A549 treated with CpdA at 1 μM for 4 hours (cell line): ENCODE measurements at places on chromosomes 12 and 14. TPM values are rescaled to one million over a fixed set of nuclear protein-coding genes. Genes with fewer than 3 reads are reported as not detected.

OR10G2 gene
- total RNA-seq = not detected in 5 replicates

DLK1 gene
- 0.22 to 0.65 TPM (median 0.48 TPM) in 5 replicates for total RNA-seq

KCNC2 gene
- total RNA-seq = not detected in 5 replicates

CCDC196 gene
- not detected in 5 replicates for total RNA-seq

CISTR gene
- total RNA-seq = not detected in 5 replicates

GPD1 gene
- total RNA-seq = 0.10 to 0.32 TPM (median 0.20 TPM) in 4 of 5 replicates, not detected in the other

NOS1 gene
- total RNA-seq = 0.52 to 0.92 TPM (median 0.61 TPM) in 5 replicates

POTEM gene
- total RNA-seq = not detected in 5 replicates

REM2 gene
- 0.26 to 0.38 TPM (median 0.33 TPM) in 5 replicates for total RNA-seq
